SK-N-SH treated with all-trans-retinoic acid at 6 μM for 48 hours (cell line): ENCODE measurements at places on chromosomes 1 and 21.

GRCh38 chr1:227922501-227923352 is 25.0 kb downstream of the WNT9A start:
- ATAC-seq, result no peak

DNA sequence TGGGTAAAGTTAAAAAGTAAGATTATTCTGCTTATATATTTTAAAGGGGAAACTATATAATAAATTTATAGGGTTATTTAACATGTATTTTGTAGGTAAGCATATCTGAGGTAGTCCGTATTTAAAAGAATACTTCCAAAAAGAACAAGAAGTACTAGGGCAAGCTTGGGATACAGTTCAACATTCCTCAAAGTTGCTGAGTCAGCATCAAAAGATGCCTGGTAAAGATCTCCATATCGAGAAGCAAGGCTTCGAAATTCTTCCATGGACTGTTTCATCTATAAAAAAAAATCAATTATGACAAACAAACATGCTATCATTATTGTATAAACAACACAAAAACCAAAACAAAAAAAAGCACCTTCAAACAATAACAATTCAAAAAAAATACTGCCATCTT is 67.7 kb downstream of the INTS7 start:
- no peak for ATAC-seq

DNA sequence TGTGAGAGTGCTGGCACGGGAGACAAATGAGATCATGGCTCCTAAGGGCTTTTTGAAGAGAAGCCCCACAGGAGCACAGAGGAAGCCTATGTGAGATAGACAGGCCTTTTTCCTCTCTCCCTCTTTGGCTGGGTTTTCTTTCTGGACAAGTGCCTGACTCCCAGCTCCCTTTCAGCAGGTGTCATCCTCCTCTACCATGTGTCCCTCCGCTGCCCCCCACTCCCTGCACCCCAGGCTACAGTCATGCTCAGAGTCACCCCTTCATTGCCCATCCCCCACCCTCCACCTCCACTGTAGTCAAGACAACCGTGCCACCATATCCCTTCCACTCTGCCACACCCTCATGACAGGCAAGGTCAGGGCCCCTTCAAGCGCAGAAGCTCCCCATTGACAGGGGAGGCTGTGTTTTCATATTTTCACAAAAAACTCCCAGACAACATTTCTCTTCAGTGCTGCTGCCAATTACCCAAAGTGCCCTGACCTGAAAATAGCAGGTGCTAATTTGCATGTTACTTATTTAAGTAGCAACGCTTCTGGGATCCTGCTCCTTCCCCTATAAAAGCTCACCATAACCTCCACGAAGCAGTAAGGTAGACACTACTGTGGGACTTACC is 92.1 kb upstream of the IPO9 start:
- no peak for ATAC-seq

DNA sequence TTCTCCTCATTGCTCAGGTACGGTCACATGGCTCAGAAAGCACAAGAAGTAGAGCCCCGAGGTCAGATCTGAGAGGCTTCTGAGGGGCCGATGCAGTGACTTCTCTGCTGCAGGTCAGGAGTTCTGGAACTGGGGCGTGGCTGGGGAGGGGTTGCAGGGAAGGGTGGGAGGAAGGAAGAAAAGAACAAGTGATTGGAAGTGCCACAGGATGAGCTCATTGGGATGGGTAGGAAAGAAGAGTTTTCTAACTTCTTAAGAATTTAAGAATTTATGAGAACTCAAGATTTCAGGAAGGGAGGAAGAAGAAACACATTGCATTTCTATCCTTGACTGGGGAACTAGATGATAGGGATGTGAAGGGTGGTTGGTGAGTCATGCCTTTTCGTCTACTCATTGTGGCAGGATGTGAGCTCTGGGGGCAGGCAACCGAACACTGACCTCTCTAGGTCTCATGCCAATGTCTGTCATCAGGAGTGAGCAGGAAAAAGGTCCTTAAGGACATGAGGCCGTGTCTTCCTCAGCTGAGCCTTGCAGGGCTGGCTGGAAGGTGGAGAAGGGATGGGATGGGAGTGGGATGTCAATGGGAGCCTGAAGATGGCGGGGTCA is 497 bp downstream of the FCRLB start:
- peak; percentile 24; the same call in 2 of the 3 replicates for ATAC-seq

- ATAC-seq, result no peak
Measured at GRCh38 chr1:241181971-241182370, 175.0 kb downstream of the RGS7 start.

- no peak for ATAC-seq
Measured at GRCh38 chr1:29999595-29999994, 723.8 kb downstream of the MATN1 start.

DNA sequence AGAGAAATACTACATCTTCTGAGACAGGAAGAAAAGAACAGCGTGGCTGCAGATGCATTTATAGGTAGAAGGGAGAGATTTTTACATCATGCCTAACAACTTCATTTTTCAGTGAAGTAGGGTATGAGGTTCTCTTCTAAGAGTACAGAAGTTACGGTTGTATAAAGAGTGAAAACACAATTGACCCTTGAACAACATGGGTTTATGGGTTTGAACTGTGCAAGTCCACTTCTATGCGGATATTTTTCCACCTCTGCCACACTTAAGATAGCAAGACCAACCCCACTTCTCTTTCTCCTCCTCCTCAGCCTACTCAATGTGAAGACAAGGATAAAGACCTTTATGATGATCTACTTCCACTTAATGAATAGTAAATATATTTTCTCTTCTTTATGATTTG is 64.5 kb downstream of the RPAP2 start:
- ATAC-seq, result no peak

GRCh38 chr1:112818990-112819689 is 104.0 kb upstream of the PPM1J start:
- ATAC-seq, result peak; percentile 49; the same call in 2 of the 3 replicates

GRCh38 chr1:164562061-164562460 is 3.1 kb downstream of the PBX1 start:
- ATAC-seq, result no peak

DNA sequence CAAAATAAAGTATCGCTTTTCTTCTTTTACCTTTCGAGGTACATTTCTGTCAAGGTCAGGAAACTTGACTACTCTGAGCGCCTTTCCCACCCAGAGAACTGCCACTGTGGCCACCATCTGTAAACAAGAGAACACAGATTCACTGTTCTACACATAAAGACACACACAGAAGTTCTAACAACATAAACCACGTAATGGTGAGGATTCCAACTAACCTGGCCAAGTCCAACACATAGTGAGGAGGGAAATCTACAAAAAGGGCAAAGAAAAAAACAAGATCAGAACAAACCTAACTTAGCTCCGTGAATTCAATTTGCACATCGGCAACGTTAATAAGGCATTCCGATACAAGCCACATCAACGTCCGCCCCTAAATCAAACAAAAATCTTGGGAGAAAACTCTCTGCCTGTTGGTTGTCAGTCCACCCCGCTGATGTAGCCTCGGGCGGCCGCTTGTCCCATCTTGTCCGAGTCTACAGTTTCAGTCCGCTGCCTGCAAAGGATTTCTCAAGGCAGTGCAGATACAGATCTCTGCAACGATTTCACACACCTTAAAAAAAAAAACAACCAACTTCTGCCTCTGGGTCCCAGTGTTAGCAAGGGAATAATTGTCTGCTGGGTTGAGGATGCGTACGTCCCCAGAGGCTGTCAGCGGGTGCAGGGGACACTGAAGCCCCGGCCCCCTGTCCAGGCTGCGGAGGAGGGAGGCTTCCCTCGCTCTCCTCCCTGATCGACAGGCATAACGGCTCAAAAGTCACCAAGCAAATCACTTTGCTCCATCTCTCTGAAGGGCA is 1.0 kb downstream of the SLC35D1 start:
- peak; percentile 51 for ATAC-seq

GRCh38 chr1:212699625-212700222 is at the start of gene BATF3:
BATF3 (minus strand) TSS chr1:212699840; CDS start chr1:212699762, 78 bp downstream.
- ATAC-seq, result peak; percentile 14

GRCh38 chr1:160446945-160447600 is 46.7 kb downstream of the VANGL2 start:
- no peak for ATAC-seq

DNA sequence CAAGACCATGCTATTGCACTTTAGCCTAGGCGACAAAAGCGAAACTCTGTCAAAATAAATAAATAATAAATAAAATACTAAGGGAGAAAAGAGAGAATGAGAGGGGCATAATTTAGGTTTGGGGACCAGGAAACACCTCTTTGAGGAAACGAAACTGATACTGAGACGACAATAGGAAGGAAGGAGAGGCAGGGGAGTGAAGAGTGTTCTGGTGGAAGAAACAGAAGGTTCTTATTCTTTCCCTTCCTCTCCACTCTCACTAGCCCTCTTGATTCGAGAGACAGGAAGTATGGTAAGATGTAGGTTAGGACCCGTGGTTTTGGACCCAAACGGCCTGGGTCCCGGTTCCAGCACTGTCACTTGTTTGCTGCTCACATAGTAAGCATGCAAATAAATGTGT is 1.6 kb upstream of the NKAIN1 start:
- no peak for ATAC-seq

DNA sequence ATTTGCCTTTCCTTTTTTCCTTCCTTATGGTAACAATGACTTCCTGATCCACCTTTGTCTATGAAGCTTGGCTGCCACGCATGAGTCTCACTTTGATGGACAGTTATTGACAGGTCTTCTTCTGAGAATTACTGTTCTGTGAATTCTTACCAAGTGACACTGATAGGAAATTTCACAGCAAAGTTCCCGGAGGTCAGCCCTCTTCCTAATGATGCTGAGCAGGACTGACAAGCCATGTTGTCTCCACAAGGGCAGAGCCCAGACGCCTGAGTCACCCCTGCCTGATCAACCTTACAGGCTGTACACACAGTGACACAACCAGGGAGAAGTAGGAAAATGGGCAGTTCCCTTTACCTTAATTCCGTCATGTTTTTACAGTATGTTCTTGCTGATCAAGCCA is 44.2 kb downstream of the ZC3H11B start:
- ATAC-seq, result peak; percentile 73

GRCh38 chr1:172375211-172375631 is 45.3 kb upstream of the C1orf105 start:
- no peak for ATAC-seq

GRCh38 chr21:41425588-41425953 is 468 bp upstream of the MX1 start:
- no peak for ATAC-seq

DNA sequence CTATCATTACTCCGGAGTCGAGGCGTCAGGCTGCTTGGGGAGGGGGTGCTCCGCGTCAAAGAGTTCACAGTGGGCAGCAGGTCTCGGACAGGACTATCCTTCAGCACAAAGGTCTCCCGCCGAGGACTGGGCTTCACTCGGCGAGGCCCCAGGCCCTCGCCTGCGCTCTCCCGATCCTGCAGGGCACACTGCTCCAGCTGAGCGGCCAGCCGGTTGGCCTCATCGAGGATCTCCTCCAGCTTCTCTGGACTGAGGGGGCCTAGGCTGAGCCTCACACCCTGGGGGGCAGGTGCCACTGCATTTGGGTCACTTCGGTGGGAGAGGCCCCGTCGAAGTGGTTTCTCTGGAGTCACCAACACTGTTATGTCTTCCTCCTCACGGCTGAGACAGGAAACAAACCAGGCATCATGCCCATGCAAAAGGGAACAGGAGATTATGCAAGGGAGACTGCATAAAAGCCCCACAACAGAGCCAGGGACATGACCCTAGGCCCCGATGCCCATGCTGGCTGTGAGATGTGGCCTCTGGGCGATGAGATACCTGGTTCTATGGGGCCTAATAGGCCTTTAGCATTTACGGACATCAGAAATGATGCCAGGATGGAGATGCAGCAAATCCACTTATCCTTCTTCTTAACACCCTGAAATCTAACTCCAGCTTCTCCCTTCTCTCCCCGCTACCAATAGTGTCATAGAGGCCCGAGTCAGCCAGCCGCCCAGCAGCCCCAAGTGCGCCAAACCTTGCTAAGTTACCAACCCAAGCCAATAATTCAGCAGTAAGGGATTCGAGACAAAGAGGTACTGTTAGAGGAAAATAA is 1.1 kb downstream of the PSRC1 start:
- ATAC-seq, result no peak

DNA sequence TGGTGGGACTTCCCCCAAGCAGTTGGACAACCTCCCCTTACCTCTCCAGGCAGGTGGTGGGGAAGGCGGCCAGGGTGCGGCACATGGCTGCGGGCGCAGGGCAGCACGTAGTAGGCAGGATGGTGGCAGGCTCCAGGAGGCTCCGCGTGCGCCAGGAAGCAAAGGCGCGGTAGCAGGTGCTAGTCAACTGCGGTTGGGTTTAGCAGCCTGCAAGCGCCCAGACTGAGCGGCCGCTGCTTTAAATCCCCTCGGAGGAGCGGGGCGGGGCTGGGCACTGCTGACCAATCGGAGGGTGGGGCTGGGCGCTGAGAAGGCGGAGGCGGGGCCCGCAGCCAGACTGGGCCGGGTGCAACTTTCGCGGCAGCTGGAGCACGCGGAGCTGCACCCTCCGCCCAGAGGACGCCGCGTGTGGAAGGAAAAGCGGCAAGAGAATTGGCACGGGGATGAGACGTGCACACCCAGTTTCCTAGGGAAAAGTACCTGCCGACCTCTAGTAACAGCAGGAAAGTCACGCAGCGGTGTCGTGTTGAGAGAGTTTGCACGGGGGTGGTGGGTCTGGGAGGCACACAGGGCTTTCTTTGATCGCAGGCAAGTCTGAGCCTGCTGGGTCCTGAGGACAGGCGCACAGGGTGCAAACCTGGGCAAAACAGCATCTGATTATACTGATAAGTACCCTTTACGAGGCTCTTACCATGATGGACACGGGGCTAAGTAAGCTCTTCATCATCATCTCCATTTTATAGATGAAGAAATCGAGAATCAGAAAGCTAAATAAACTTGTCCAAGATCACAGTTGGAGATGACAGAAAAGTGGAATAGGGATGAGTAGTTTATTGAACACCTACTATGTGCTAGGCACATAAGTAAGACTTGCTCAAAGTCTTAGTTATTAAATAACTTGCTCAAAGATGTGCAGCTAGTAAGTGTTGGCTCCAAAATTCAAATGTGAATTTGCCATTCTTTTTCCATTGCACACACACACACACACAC is at the start of gene RGS16:
Gene RGS16 (minus strand): TSS at position 215 of the 990 bp plus-strand sequence. CDS start 130 bp downstream, at position 85.
- ATAC-seq, result peak; percentile 96

DNA sequence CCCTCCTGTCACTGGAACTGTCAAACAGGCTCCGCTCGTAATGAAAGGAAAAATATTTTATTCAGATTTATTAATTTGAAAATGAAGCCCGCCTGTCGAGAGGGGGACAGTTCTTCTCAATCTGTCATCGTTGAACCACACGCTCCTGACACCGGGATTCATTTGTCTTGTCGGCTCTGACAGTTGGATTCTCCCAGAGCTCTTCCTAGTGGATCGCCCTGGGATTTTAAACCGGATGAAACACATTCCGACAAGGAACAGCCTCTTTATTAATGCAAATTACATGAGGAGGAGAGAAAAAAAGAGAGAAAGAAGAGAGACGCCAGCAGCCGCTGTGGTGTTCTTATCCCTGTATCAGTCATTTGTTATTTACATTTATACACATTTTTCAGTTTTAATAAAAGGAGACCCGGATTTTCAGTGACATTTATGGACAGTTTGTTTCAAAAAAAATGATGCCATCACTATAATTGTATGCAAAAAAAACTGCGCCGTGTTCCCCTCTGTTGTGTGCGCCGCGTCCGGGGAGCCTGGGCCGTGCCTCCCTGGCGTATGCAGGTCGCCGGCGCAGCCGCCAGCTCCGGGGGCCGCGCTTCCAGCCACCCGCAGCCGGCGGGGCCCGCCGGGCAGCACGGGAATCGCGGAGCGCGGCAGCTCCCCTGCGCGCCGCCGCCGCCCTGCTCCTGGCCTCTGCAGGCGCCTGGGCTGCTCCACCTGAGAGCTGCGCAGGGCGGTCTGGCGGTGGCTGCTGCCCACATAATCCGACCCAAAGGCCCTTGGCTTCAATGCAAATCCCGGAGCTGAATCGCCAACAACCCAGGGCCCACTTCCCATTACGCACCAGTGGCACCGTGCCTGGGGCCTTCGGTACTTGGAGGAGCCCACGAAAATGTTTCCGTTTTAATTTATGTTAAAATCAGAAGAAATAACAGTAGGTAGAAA is 237.9 kb upstream of the PBX1 start:
- ATAC-seq, result peak; percentile 52

GRCh38 chr1:94349853-94350252 is 68.3 kb upstream of the ABCD3 start:
- no peak for ATAC-seq
